Activated T-helper 2 cell treated with anti-CD3 and anti-CD28 coated beads, Interferon-gamma antibody, Interleukin-2, Interleukin-4, amounts not matched to agents 10 μg/mL and 5 μg/mL and 100 μg/mL, durations not matched to agents 14 hours and 24 hours and 36 hours (primary cell): ENCODE measurements at places on chromosomes 1 and 21. TPM values are rescaled to one million over a fixed set of nuclear protein-coding genes. Genes with fewer than 3 reads are reported as not detected.

DNA sequence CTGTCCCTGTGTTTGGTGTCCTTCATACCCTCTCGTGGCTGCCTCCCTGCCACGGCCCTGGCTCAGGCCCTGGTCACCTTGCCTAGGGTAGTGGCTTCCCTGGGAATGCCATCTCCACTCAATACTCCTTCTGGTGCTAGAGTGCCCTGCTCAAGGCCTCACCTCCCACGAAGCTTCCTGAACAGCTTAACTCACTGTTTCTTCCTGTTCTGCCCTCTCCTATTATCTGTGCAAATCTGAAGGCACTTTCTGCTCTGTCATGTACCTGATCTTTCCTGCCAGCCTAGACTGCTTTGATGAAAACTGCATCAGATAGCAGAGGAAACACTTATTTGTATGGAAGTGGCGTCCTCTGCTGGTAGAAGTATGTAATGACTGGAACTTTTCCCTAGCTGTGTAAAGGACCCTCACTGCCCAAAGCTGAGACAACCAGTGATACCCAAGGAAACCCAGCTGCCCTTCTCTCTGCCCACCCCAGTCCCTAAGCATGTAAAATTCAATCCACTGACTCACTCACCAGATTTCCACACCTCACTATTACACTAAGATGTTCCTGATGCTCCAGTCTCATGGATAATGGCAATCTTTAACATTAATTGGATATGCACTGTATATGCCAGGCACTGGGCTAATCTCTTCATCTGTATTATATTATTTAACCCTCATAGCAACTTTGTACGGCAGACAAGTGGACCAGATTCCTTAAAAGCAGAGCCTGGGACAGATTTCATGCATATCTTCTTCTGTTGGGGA is 36.2 kb upstream of the BTG2 start:
- no peak for DNase-seq

DNA sequence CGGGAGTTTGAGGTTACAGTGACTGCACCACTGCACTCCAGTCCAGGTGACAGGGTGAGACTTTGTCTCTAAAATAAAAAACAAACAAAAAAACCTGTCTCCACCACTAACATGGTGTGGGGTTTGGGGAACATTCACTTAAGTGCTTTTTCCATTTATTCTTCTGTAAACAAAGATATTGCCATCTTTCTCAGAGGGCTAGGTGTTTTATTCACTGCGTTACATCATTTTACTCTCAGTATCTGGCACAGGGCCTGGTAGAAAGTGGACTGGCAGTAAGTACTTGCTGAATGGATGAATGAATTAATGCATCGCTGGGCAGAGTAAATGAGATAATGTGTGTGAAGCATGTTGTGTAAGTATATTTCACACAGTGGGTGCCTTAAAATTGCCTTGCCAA is 20.1 kb downstream of the KIAA0040 start:
- no peak for DNase-seq

DNA sequence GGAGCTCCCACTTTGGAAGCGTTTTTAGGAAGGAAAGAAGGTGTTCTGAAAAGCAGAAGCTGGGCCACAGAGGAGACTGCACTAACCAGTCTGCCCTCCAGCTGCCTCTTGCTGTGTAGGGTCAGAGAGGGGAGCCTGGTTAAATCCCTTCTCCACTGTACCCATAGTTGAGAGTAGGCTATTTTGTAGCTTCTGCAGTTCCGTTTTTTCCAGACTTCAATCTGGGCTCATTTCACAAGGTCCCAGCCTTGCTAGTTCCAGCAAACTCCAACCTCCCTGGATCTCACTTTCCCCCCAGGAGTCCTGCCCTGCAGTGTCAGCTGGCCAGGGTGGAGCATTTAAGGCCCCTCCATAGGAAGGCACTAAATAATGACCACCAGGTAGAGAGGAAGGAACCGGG is 11.0 kb downstream of the TNN start:
- DNase-seq = no peak

DNA sequence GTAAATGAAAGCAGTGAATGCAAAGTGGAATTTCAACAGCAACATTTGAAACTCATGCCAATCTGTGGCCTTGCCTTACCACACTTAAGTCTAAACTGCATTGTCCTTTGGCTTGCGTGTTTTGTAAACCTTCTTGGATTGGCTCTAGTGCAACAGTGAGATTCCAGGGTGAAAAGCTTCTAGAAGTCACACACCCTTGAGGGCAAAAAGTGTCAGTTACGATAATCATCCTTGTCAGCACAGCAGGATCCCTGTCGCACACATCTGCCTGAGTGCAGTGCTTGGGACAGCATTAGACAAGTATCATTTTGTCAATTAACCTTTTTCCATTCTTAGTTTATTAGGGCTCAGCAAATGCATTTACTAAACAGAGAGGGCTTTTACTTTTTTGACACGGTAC is 243.4 kb upstream of the PTBP2 start:
- DNase-seq = no peak

DNA sequence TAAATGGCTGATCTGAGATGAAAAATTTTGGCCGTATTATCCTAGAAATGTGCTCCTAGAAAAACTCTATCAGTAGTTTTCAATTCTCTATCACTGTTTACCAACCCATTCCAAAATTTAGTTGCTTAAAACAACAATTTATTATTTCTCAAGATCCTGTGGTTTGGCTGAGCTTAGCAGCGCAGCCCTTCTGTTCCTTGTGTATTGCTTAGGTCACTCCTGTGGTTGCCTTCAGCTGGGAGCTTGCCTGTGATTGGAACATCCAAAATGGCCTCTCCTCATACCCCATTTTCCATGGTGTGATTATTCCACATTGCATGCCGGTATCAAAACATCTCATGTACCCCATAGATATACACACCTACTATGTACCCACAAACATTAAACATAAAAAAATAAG is 22.8 kb upstream of the STUM start:
- DNase-seq = no peak

- DNase-seq = no peak
Observed at GRCh38 chr1:181630838-181631237, 147.5 kb downstream of the CACNA1E start.

GRCh38 chr1:58395355-58395754 is 151.2 kb downstream of the OMA1 start:
- DNase-seq = no peak

DNA sequence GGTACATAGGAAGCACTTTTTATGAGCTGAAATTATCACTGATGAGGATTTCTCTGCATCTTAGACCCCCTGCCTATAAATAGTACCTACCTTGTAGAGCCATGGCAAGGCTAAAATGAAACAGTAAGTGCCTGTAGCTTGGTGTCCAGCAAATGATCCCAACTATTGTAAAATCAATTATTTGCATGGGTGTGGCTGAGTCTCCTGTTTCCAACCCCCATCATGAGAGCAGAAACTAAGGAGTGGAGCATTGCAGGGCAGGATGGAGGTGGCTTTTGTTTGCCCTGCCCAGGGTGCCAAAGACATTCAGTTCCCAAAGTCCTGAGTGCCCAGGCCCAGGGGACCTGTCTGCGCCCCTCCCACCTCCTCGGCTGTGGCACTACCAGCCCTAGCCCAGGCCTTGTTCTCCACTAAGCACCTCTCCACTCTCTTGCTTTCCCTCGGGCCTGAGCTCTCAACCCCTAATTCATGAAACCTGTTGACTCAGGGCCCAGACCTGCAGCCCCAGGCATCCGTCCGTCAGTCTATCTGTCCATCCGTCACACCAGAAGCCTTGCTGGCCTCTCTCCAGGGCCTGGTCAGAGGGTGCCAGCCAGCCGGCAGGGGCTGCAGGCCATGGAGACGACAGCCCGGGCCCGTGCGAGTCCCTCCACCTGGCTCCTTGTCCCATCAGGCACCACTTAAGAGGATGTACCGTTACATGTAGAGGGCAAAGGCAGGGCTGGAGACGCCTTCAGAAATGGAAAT is 39.6 kb downstream of the PAX7 start:
- no peak for DNase-seq

DNA sequence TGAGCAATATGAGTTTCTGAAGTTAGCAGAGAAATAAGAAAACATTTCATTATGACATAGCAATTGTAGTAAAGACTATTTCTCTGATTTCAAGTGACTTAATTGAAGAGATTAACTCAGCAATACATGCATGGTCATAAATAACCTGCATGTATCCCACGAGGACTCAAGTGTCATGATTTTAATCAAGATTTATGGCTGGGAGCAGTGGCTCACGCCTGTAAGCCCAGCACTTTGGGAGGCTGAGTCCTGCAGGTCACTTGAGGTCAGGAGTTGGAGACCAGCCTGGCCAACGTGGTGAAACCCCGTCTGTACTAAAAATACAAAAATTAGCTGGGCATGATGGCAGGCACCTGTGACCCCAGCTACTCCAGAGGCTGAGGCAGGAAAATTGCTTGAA is 311.9 kb upstream of the PLD5 start:
- DNase-seq = no peak

The KCNJ10 gene
- total RNA-seq = 0.11 TPM in 1 of 2 replicates, not detected in the other

- DNase-seq = no peak
Observed at GRCh38 chr21:31173881-31174555, 135.7 kb upstream of the KRTAP19-8 start.

The IL12RB2 gene
- total RNA-seq = 108 TPM in 2 replicates

GRCh38 chr1:30273021-30273325 is 450.4 kb downstream of the MATN1 start:
- DNase-seq = no peak

The ATP1A4 gene
- 0.41 and 0.55 TPM in 2 replicates for total RNA-seq

GRCh38 chr1:244967159-244967558 is 102.8 kb upstream of the HNRNPU start:
- no peak for DNase-seq

- DNase-seq = no peak
Observed at GRCh38 chr1:235710687-235711086, 61.1 kb upstream of the GNG4 start.

- no peak for DNase-seq
Observed at GRCh38 chr1:51488372-51489050, 30.6 kb downstream of the EPS15 start.

- no peak for DNase-seq
Observed at GRCh38 chr21:29711236-29711635, 228.6 kb downstream of the GRIK1 start.

- no peak for DNase-seq
Observed at GRCh38 chr1:205066141-205066818, 18.0 kb downstream of the TMEM81 start.

The FBLIM1 gene
- not detected in 2 replicates for total RNA-seq

DNA sequence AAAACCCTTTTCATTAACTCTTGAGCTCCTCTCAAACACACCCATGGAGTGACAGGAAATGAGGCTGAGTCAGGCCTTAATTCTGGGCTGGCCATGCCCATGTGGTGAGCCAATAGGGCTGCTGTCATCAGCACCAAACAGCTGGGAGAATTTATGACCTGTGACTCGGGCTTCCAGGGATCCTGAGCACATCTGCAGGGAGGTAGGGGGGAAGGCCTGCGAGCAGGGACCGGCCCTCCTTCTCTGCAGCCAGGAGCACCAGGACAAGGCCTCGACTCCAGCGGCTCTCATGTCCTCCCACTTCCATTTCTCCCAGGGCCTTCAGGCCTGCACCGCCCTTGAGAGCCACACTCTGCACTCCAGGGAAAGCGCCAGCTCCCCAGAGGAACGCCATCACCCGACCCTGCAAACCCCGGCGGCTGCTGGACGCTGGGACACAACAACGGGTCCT is 14.6 kb downstream of the RIPK4 start:
- DNase-seq = no peak

- no peak for DNase-seq
Observed at GRCh38 chr1:17696417-17697301, 58.5 kb upstream of the ACTL8 start.

DNA sequence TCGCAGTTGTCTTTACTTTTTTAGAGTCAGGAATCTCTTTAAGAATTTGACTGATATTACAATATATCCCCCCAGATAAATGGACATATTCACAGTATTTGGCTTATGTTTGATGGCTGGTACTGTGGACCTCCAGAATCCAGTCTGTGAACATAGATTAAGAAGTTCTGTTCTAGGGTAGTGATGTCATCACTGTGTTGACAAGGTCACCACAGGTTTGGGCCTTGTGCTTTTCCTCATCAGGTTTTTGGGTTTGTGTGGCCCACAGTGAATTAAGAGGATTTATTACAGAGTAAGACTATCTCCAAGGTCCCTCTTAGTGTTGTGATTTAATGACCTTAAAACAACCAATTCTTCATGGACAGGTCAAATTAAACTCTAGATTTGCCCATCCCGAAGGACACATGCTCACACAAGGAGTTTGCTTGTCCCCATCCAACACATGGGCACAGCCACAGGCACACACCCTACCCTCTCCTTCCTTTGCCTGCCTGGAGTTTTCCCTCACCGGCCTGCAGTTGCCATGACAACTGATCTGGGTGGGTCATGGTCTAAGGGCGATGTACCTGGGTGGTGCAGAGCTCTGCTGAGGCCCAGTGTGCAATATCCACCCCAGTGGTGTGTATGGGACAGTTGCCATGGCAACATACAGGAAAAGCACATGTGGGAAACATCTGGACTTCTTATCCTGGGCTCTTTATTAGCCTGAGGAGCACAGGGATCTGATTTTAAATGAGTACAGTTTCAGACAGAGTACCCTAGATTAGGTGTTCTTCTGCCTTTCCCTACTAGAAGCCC is 98.6 kb downstream of the NAV1 start:
- no peak for DNase-seq

The CD53 gene
- 161 and 165 TPM in 2 replicates for total RNA-seq

GRCh38 chr1:214830941-214831340 is 227.9 kb downstream of the CENPF start:
- no peak for DNase-seq

GRCh38 chr1:201399352-201400126 is 415 bp upstream of the LAD1 start:
- DNase-seq = no peak

The STYXL2 gene
- total RNA-seq = not detected in 2 replicates

DNA sequence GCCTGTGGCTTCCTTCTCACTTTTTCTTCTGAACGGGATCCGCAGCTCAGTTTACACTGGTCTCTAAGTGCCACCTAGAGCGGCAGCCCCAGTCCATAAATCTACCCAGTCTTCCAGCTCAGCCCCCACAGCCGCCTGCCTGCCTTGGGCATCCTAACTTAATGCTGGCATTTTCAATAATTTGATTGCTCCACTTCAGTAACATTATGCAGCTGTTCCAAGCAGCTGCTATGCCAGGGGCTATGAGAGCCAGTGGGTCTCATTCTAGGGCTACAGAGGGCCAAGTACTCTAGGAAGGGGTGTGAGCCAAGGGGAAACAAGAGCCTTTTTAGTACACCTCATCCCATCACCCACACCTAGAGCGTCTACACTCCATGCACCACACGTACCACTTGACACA is 48.4 kb upstream of the COA6 start:
- no peak for DNase-seq

- DNase-seq = no peak
Observed at GRCh38 chr1:55362558-55362957, 147.4 kb upstream of the USP24 start.
